ENCODE measurements at places on chromosomes 7 and 10.

GRCh38 chr10:15660990-15661389 is 58.7 kb downstream of the ITGA8 start:
- no peak for DNase-seq

- no peak for DNase-seq
Measured at GRCh38 chr7:140334341-140335057, 63.8 kb downstream of the SLC37A3 start.

- DNase-seq = no peak
Measured at GRCh38 chr10:78642269-78642816, 426.4 kb upstream of the ZMIZ1 start.

GRCh38 chr7:155281398-155281969 is 16.2 kb upstream of the INSIG1 start:
- DNase-seq = no peak

- no peak for DNase-seq
Measured at GRCh38 chr10:75350791-75351190, 50.8 kb downstream of the ZNF503 start.
